ENCODE measurements at places on chromosomes 7 and 10.

DNA sequence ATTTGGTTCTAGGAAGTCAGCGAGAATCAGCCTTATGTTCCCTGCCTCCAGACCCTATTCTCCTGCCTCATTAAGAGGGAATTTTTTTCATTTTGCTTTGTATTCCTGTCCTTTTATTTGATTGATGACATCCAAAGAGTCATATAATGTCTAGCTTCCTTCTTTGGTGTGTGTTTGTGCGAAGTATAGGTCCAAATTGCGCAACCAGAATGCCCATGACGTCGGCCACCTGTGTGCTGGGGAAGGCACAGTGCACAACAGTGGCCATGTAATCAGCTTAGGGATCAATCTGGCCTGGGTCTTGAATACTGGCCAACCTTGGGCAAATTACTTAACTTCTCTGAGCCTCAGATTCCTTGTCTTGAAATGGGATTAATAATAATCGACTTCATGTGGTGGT, 206.2 kb downstream of the VTI1A start:
- no peak overlapping the region for H3K27ac ChIP-seq
- H3K27me3 ChIP-seq = no peaks in the 10 kb centered on the region

- H3K27me3 ChIP-seq = peaks cover 5% of the 10 kb centered on the region
- H3K4me3 ChIP-seq = no peak overlapping the region
- H3K36me3 ChIP-seq = no peaks in the 10 kb centered on the region
- DNase-seq = no peak
- no peak overlapping the region for H3K27ac ChIP-seq
These were observed 35.6 kb downstream of the C10orf90 start for GRCh38 chr10:126634911-126635310.

GRCh38 chr10:95244152-95244551, 46.7 kb downstream of the PDLIM1 start:
- no peak overlapping the region for H3K4me3 ChIP-seq
- no peaks in the 10 kb centered on the region for H3K4me1 ChIP-seq
- H3K27me3 ChIP-seq = no peaks in the 10 kb centered on the region
- H3K36me3 ChIP-seq = no peaks in the 10 kb centered on the region
- DNase-seq = no peak

- no peak overlapping the region for H3K27ac ChIP-seq
- DNase-seq = no peak
- H3K4me1 ChIP-seq = no peaks in the 10 kb centered on the region
- H3K27me3 ChIP-seq = peaks cover 36% of the 10 kb centered on the region
These were observed 63.9 kb upstream of the NANOS1 start for GRCh38 chr10:118965645-118966044.

- H3K36me3 ChIP-seq = no peaks in the 10 kb centered on the region
- H3K4me1 ChIP-seq = no peaks in the 10 kb centered on the region
- no peak overlapping the region for H3K4me3 ChIP-seq
These were observed 53.0 kb downstream of the WNT2 start for GRCh38 chr7:117269886-117270285.
